ENCODE measurements at places on chromosomes 12 and 14.
A peak's percentile ranks its signal among the peaks of the same experiment; 100 is the strongest.

- DNase-seq: no peak
These were observed 49.6 kb downstream of the CMKLR1 start for GRCh38 chr12:108289350-108290161.

DNA sequence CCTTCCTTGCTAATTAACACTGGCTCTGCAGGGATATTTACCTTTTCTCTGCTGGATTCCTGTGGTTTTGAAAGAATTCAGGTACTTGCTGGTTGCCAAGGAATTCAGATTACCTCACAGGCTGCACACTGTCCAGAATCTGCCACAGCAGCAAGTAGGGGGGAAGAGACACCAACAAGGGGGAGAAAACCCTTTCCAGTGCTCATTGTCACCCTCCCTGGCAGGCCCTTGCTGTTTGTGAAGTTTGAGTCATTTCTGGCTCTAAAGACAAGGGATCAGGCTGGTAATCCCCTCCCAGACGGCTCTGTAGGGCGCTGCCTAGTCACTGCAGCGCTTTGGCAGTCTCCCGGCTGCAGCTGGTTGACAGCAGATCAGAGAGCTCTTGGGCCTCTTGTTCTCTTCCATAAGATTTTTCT is 50.8 kb downstream of the TTLL5 start:
- DNase-seq: peak; percentile 91

GRCh38 chr12:92442782-92443181 is 260.0 kb upstream of the PLEKHG7 start:
- DNase-seq: no peak

DNA sequence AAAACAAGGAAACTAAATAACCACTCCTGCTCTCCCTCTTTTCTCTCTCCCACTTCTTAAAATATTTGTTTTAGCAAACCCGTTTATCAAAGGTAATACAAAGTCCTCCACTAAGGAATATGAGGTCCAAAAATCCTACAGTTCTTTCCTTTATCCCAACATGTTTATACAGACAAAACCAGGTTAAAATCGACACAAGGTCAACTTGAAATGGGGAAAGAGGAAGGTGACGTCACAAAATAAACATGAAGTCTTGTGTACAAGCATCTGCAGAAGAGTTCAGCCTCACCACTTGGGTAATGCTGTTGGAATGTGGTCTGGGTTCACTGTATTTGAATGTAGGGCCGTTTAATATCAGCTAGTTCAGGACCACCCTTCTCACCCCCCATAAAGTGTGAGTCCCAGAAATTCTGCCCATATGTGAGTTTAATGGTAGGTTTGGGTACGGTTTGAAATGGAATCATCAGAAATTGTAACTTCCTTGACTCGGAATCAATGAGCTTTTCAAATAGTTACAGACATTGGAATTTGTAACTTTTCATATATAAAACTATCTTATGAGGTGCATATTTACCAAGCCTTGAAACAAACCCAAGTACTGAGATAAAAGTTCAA is 120.0 kb upstream of the SLC38A2 start:
- no peak for DNase-seq

- no peak for DNase-seq
These were observed 393.4 kb upstream of the SEL1L start for GRCh38 chr14:81927070-81927469.

DNA sequence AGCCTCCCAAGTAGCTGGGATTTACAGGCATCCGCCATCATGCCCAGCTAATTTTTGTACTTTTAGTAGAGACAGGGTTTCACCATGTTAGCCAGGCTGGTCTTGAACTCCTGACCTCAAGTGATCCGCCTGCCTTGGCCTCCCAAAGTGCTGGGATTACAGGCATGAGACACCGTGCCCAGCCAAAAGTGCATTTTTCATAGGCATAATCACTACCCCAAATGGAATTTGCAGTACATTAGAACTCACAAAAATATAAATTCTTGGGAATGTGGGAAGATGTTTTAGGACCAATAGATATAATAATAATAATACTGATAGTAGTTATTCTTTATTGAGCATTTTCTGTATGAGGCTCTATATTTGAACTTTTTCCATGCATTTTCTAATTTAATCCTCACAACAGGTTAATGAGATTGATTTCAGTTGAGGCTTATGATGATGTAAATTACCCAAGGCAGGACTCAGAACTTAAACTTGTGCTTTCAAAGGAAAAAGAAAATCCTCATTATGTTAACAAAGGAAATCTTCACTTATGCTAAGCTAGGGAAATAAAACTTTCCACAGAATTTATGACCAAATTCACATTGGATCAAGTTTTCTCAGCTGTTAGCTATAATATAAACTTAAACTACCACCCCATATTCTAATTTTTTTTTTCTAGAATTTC is 121.6 kb downstream of the SRGAP1 start:
- DNase-seq: no peak

DNA sequence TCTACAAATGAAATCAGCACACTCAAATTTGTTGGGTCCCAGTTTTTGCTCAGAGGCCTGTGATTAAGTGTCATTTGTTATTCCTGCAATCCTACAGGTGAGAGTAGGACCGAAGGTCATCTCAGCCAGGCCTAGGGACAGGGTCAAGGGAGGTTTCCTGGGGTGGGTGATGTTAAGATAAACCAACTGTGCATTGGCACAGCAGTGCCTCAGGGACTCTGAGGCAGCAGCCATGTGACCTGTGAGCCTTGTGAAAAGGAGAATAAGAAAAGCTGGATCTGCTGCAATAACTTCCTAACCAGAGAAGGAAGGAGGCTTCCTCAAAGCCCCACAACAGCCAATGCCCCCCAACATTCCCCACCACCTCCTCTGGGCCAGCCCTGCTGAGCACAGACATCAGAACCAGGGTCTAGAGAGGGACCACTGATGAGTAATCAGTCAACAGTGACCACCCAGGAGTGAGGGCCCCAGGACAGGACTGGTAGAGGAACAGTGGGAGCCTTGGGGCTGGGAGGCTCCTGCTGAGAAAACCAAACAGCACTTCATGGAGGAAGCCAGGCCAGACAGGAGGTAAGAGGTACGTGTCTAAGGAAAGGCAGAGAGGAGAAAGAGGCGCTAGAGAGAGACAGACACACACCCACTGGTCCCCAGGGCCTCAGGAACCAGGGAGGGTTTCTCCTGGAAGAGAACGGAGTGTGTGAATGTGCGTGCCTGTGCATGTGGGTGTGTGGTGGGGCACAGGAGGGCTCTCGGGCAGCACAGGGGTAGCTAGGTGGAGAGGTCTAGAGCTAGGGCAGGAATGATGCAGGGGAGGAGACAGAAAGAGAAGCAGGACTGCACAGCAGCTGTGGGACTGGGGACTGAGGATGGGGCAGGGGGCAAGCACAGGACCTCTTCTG is 82.4 kb downstream of the ITPK1 start:
- DNase-seq: peak; percentile 37

DNA sequence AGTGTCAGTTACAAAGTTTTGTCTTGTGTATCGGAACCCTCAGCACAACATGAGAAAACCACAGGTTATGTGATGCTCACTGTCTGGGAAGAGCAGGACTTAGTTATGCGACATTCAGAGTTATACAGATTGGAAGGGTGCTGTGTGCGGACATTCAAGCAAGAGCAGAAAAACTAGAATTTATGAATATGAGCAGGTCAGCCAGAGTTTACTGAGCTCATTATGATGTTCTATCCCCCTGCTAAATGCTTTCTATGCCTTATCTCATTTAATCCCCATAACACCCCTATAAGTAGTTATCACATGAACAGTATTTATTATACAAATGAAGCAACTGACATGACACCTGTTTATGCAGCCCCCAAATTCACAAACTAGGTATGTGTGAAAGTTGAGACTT is 1083.2 kb downstream of the FLRT2 start:
- DNase-seq: no peak

GRCh38 chr12:71942703-71943102 is 4.1 kb downstream of the TPH2 start:
- DNase-seq: no peak

DNA sequence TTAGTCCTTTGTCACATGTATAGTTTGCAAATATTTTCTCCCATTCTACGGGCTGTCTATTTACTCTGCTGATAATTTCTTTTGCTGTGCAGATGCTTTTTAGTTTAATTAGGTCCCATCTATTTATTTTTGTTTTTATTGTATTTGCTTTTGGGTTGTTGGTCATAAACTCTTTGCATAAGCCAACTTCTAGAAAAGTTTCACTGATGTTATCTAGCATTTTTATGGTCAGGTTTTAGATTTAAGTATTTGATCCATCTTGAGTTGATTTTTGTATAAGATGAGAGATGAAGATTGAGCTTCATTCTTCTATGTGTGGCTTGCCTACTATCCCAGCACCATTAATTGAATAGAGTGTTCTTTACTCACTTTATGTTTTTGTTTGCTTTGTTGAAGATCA is 1008.4 kb upstream of the ATXN7L3B start:
- DNase-seq: no peak

DNA sequence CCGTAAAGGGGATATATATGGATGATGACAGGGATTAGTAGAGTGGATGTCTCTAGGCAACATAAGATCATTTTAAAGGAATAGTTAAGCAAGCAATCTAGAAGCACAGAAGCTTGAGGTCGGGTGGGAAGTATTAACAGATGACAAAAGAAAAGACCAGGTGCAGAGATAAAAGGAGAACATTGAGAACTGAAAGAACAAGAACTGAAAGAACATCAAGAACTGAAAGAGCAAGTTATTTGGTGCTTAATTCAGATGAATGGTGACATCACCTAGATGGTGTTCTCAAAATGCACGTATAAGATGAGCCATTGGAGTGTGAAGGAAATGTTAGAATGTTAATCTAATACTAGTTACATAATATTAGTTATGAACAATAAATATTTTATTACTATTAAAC is 224.0 kb upstream of the PDE3A start:
- no peak for DNase-seq

Measured in nucleus accumbens (tissue), 56 donors.